ENCODE measurements at places on chromosomes 3 and 15.

DNA sequence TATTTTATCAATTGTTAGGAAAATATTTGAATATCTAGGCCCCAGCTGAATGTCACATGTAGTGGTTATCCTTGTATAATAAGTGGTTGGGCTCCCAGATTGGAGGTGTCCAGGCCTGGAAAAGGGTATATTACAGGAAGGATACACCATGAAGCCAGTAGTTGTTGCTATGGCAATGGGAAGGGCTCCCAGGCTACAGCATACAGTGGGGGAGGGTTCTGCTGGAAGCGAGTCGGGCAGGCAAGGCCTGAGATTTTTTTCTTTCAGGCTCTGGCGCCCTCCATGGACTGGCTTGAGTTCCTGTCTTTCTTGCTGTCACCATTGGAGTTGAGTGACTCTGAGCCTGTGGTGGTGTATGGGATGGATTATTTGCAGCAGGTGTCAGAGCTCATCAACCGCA, 8.9 kb downstream of the ECE2 start:
- peak; percentile 30 for DNase-seq

GRCh38 chr3:71987828-71988227, 202.9 kb upstream of the PROK2 start:
- no peak for DNase-seq

DNA sequence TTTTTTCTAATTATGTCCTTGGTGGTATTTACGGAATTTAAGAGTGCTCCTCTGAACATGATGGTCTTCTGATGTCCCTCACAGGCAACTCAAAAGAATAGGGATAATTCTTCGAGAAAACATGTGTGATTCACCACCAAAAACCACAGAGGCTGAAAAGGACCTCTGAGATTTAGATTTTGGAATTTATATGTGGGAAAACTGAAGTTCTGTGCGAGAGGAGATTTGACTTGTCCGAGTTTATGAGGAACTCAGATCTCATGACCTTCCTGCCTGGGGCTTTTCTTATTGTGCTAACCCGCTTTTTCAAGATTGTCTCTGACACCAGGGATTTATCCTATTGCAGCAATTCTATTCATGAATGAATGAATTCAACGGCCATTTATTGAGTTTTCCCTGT, 142.4 kb downstream of the FAM43A start:
- DNase-seq, result no peak

DNA sequence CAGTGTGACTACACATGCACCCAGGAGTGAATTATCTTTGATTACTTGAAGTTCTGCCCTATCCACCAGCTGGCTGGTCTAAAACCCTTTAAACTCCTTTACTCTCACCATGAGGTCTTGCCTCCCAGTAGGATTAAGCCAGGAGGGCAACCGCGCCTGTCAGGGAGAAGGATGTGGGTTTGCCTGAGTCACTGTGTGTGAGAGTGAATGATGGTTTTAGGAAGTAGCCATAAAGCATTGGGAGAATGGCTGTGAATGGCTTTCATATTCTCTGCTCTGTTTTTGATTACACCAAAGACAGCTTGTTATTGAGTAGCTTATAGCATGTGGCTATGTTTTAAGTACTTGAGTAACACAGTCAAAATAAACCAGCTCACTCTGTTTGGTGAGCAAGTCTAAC, 637.7 kb upstream of the TBL1XR1 start:
- DNase-seq, result no peak

DNA sequence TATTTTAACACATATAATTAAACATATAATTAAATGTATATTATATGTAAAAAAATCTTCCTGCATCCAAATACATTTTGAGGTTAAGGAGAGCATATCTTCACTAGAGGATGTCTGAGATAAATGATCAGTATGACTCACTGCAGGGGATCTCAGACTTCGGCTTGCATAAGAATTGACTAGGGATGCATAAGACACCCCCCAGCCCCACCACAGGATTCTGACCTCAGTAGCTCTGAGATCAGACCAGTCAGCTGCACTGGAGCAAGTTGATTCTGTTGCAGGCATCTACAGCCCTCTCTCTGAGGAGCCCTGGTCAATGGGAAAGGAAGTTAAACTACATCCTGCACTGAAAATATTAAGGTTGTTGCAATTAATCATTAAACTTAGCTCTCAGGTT, 29.0 kb upstream of the TBC1D21 start:
- DNase-seq, result no peak

GRCh38 chr3:38039899-38040261, 872 bp downstream of the DLEC1 start:
- peak; percentile 61 for DNase-seq

- no peak for DNase-seq
Observed at GRCh38 chr15:62546628-62547027, 381.5 kb upstream of the C2CD4B start.

GRCh38 chr3:48151058-48151806, 37.0 kb downstream of the CDC25A start:
- DNase-seq, result peak; percentile 72

DNA sequence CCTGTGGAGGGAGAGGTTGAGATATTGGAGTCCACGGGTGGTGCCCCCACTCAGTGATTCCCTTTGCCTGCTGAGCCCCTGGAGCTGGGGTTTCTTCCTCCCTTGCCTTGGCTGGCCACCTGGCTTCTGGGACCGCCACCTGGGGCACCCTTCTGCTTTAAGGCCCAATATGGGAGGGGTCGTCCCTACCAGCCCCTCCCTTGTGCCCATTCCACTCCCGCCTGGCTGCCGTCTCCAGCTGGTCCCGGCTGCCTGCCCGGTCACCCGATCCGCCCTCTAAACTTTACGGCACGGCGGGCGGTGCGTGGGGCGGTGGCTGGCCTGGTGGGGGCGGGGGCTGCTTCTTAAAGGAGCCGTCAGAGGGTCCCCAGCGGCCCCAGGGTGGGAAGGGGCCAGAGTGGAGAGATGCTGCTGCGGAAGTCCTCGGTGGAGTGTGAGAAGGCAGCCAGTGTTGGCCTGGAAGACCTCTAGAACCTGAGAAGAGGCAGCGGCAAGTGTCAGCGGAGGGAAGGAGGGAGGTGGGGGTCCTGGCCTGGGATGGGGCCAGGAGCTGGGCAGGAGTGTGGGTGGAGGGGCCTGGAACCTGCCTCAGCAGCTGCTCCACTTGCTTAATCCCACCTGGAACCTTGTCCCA, 1.6 kb upstream of the SEMA3B start:
- DNase-seq, result no peak

- no peak for DNase-seq
Observed at GRCh38 chr15:48371961-48372360, 40.7 kb downstream of the DUT start.

- DNase-seq, result no peak
Observed at GRCh38 chr15:69693059-69693458, 240.4 kb downstream of the RPLP1 start.

DNA sequence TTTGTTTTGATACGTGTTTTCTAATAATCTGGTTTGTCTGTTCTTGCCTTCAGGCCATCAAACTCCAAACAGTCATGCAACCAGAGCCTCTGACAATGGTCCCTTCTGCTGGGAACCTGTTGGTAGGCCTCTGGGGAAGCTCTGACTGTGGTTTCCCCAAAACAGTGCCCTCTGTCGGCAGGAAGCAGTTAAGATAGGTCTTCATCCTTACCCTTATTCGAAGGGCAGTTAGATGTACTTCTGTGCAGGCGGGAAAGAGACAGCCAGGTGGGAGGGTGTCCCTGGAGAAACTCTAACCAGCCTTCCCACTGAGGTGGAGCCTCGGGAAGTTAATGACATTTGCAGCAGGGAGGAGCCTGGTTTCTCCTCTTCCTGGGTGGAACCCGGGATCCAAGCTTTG, 81.6 kb upstream of the CHMP2B start:
- DNase-seq, result peak; percentile 16

- DNase-seq, result no peak
Observed at GRCh38 chr3:71578054-71578751, 5.3 kb downstream of the FOXP1 start.

GRCh38 chr3:140252812-140253656, 318.0 kb downstream of the CLSTN2 start:
- DNase-seq, result no peak

- DNase-seq, result peak; percentile 7
Observed at GRCh38 chr3:148006508-148006907, 597.3 kb downstream of the ZIC1 start.

- no peak for DNase-seq
Observed at GRCh38 chr3:182436547-182436946, 356.8 kb upstream of the ATP11B start.

DNA sequence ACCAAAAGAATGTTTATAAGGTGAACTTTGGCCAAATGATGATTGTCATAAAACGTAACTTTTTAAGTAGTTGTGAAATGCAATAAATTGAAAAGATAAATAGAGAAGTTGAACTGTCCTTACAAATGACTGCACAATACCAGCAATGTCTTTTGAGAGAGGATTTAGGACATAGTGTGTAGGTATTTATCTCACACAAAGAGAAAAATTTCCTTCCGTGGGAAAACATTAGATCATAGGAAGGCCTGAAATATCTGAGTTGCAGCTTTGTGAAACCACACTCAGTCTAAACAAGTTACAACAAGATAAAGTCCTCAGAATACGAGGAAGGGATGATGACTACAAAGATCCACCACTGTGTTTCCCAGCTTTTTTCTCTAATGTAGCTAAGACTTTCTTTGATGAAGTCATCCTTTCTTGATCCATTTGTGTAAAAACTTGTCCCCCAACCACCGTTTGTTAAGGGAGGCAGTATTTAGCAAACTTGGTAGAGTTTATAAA, 16.0 kb downstream of the ROBO2 start:
- DNase-seq, result no peak

GRCh38 chr15:100201376-100202280, 140.1 kb downstream of the ADAMTS17 start:
- no peak for DNase-seq

DNA sequence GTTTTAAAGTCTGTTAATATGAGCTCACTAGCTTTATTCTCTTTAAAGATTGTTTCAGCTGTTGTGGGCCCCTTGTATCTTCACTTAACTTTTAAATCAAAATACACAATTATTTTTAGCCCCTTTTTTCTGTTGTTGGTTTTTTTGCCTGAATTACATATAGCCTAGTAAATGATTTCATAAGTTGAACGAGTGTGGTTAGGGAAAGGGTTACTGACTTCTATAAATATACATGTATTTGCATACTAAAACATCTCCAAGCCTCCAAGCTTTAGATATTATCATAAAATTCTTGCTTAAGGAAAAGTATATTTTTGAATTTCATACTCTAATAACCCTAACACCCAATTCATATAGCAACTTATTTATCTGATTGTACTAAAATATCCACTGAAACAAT, 73.2 kb upstream of the ARL6 start:
- DNase-seq, result no peak

DNA sequence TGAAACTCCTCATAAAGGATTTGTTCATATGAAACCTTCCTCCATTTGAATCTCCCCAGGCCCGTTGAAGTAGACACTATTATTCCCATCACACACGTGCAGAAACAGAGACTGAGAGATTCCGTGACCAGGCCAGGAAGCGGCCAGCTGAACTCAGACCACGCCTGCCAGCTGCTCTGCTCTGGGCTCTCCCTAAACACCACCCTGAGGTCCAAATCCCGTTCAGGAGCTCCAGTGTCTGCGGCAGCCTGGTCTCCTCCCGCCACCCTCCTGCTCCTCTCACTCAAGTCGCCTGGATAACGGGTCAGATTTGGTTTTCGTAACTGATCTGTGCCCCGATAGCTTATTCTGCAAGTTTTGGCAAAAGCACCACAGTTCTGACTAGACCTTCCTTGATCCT, 53.6 kb upstream of the SNRPA1 start:
- DNase-seq, result no peak

- no peak for DNase-seq
Observed at GRCh38 chr15:38746211-38746610, 181.6 kb upstream of the RASGRP1 start.

- DNase-seq, result no peak
Observed at GRCh38 chr3:155106119-155106518, 26.0 kb downstream of the MME start.
